ENCODE measurements at places on chromosomes 3 and 15.

DNA sequence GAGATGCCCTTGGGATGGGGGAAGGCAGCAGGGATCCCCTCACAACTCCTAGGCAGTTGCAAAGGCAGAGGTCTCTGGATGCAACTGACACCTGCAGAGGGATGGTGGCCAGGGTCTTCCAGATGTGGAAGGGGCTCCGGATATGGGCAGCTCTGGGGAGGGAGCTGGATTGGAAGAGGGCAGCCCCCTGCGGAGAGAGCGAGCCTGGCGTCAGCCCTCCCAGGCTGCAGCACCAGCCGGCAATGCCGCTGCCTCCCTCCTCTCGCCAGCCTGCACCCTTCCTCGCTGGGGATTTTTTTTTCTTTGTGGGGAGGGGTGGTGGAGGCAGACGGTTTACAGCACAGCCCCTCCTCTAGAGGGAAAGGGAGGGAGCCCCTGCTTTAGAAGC, 1.6 kb downstream of the INSYN1 start:
- DNase-seq, result no peak

DNA sequence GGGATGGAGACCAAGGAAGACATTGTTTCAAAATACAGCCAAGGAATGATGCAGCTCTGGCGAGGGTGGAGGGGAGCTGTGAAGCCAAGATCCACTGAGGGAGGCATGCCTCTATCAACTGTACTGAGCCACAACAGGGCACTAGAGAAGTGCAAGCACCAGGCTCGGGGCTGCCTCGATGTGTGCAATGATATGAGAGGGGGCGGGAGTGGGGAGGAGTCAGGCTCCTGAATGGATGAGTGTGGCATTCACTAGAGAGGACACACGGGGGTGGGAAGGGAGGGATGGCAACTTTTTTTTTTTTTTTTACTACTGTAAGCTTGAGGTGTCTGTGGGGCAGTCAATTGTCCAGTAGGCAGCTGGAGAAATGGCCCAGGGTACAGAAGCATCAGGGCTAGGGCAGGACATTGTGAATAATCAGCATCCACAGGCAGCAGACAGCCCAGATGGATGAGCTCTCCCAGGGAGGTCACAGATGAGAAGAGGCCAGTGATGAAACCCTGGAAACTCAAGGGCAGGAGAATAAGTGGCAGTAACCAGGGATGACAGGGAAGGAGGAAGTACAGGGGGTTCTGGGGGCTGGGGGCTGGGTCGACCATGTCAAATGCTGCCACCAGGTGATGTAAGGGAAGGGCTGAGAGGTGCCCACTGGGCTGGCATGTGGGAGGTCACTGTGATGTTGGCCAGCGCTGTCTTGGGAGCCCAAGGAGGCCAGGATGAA, 5.9 kb downstream of the STOML1 start:
- DNase-seq, result no peak

- no peak for DNase-seq
These were observed 46.3 kb downstream of the GOLIM4 start for GRCh38 chr3:168049367-168049974.

DNA sequence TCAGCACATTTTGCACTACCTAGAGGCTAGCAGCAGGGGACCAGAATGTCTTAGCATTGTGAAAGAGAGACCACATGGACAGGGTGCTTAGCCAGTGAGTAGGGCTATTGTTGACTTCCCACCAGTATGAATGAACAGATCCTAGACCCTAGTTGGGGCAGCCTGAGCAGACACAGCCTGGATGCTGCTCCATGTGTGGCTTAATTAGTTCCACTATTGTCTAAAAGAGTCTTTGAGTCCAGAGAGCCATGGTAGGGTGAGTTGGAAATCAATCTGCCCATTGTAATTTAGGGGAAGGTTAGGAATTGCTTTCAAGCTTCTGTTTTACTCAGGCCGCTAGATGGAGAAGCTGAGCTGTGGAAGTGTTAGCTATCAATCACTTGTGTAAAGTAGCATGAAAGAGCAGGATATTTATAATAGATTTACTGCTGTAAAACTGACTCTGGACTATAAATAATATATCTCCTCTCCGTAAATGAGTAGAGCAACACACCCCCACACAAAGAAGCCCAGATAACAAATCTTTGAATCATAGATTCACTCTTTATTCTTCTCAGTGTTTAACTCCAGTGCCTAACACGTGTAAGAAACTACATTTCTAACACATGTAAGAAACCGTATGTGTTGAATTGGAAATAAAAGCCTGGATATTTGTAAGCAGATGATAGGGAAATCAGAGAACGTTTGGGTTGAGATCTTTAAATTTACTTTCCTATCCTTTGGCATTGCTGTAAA, 4.1 kb upstream of the GCSAM start:
- peak; percentile 27 for DNase-seq

- DNase-seq, result no peak
These were observed 687.4 kb upstream of the CFAP20DC start for GRCh38 chr3:59737241-59737640.

DNA sequence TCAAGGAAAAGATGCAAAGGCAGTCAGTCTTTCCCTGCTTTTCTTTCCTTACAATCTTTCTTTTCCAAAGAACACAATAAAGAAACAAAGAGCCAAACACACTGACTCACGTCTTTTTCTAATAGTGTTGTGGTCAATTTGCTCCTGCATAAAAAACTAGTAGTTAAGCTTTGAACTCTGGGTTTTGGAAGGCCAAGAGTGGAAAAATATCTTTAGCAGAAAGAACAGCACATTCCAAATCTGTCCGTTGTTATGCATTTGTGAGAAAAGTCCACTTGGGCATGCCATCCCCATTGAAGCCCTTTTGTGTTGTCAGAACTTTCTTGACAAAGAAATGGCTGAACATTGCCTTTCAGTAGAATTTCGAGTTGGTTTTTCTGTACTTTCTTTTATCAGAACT, 18.2 kb downstream of the COL8A1 start:
- no peak for DNase-seq

DNA sequence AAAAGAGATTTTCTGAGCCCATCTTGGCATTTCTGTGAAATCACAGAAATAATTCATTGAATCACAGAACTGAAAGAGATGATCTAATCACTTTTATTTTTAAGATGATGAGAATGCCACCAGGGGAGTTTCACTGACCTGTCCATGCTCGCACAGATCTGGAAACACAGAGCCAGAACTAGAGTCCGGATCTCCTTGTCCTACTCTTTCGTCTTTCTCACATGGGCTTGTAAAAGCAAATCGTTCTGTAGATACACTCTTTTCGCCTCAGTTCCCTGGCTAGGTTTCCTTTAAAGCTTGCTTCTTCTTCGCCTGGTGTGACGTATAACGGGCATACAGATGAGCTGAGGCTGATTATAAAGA, 122.5 kb upstream of the SPRED1 start:
- DNase-seq, result no peak

- no peak for DNase-seq
These were observed 109.5 kb downstream of the VGLL4 start for GRCh38 chr3:11534011-11534792.

GRCh38 chr3:149628957-149629670, 28.7 kb downstream of the WWTR1 start:
- no peak for DNase-seq

- peak; percentile 1 for DNase-seq
These were observed 179.4 kb downstream of the GBE1 start for GRCh38 chr3:81581966-81582599.

DNA sequence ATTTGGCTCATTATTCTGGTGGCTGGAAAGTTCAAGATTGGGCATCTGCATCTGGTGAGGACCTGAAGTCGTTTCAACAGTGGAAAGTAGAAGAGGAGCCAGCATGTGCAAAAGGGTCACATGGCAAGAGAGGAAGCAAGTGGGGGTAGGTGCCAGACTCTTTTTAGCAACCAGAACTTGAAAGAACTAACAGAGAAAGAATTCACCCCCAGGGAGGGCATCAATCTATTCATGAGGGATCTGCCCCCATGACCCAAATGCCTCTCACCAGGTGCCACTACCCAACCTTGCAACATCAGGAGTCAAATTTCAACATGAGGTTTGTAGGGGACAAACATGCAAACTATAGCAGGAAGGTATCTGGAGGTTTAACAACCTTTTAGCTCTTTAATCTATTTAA, 10.3 kb upstream of the RYK start:
- no peak for DNase-seq

GRCh38 chr3:49602877-49603411, 48.7 kb downstream of the BSN start:
- no peak for DNase-seq

DNA sequence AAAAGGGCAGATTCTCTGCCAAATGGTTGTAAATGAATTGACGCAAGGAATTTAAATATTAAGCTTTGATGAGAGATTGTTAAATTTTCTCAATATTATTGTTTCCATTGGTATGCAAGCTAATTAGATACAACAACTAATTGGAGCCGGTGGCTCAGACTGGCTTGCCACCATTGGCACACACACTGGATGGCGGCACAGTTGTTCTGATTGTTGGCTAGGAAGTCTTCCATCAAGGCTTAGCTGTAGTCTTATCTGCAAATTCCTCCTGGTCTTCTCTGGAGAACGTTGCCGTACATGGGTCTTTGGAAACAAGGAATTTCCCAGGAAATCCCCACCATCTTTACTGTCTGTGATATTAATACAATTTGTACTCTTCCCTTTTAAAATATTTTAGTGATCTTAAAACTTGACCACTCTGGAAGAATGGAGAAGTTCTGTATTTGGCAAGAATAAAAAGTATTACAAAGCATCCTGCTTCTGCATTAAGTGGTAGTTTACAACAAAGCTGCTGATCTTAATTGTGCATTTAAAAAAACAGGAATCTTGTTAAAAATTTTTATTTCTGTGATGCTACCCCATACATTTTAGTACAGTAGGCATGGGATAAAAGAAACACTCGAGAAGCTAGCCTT, 126.5 kb downstream of the UBE2E2 start:
- no peak for DNase-seq

GRCh38 chr15:65409036-65409631, 13.6 kb downstream of the IGDCC4 start:
- DNase-seq, result no peak

- no peak for DNase-seq
These were observed 5.8 kb upstream of the CXCR6 start for GRCh38 chr3:45937206-45938042.

DNA sequence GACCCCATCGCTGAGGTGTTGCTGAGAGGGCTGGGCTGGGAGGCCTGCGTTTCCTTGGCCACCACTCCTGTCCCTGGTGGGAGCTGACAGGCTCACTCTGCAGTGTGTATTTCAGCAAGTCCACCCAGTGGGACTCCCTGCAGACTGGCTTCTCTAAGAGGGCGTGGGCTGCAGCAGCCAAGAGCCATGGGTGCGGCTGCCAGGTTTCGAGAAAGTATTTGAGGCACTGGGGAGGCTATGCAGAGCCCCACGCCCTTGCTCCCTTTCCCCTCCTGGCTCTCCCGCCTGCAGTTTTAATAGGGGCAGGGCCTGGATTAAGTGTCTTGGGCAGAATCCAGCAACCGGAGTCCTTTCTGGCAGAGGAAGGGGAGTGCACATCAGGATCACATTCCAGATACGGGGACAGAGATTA, 242.1 kb downstream of the THSD4 start:
- no peak for DNase-seq

GRCh38 chr3:49134471-49135265, 1.8 kb upstream of the LAMB2 start:
- no peak for DNase-seq

DNA sequence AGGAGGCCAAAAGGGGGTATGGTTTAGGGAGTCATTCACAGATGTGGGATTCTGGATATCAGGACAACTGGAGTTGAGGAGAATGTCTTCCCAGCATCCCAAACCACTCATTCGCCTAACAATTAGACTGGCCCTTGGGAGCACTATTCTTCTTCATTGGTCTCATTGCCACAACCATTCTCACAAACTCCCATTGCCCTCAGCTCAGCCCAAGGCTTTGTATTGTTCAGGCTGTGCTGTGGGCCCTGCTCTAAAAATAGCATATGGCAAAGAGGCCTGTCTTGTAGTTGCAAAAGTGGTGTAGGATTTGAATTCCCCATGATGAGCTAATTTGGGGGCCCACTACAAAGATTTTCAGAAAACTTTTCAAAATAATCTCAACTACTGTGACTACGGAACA, 6.3 kb upstream of the ADAMTS9 start:
- no peak for DNase-seq

- no peak for DNase-seq
These were observed 101.2 kb upstream of the PTX3 start for GRCh38 chr3:157335233-157336076.

GRCh38 chr3:42851228-42851834, 24.3 kb downstream of the CYP8B1 start:
- no peak for DNase-seq

- DNase-seq, result no peak
These were observed 439.4 kb upstream of the RBMS3 start for GRCh38 chr3:28841441-28841840.

DNA sequence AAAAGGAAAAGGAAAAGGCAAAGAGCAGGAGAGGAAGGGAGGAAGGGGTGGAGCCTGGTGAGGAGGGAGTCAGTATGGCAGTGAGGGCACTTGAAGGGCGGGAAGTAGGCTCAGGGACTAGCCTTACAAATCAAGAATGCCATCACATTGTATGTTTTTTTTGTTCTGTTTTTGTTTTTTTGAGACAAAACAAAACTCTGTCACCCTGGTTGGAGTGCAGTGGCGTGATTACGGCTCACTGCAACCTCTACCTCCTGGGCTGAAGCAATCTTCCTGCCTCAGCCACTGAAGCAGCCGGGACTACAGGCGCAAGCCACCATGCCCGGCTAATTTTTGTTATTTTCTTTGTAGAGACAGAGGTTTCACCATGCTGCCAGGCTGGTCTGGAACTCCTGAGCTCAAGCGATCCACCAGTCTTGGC, 10.5 kb upstream of the PIK3CB start:
- DNase-seq, result no peak

GRCh38 chr15:41648770-41649169, 11.4 kb upstream of the MGA start:
- DNase-seq, result no peak

GRCh38 chr15:38085114-38085513, 150.7 kb downstream of the TMCO5A start:
- DNase-seq, result no peak

- no peak for DNase-seq
These were observed 54.8 kb upstream of the ATP2C1 start for GRCh38 chr3:130838898-130839600.

DNA sequence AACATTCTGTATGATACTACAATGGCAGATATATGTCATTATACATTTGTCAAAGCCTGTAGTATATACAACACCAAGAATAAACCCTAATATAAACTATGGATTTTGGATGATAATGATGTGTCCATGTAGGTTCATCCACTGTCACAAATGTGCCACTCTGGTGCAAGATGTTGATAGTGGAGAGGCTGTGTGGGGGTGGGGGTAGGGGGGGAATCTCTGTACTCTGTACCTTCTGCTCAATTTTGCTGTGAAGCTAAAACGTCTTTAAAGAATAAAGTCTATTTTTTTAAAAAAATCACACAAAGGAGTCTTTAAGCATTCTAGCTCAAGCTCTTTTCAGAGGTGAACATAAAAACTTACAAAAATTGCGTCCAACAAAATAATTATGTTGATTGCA, 88.2 kb upstream of the ABI3BP start:
- DNase-seq, result no peak

- no peak for DNase-seq
These were observed 13.3 kb downstream of the STAC start for GRCh38 chr3:36393563-36393962.

Data from NCI-H1092 (cell line).